ENCODE measurements at places on chromosomes 1 and 21.

DNA sequence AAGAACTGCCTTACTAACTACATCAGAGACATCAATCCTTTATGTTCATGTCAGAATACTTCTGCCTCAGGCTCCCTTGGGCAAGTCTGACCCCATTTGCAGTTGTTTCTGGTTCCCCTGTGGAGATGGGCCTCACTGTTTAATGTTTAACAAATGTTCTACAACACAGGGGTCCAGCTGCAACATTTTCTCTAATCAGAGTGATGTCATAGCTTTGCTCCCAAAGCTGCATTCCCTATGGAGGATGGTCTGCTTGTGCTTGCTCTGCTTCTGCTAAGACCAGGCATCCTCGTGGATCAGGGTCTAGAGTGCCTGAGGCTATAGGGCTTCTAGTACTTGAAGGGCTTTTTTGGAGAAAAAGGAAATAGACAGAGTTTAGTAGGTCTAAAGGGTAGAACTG, 1071.2 kb downstream of the TTLL7 start:
- no peak for DNase-seq

- no peak for DNase-seq
Observed at GRCh38 chr21:44517175-44517899, 22.7 kb downstream of the KRTAP10-1 start.

- no peak for DNase-seq
Observed at GRCh38 chr1:168991667-168992475, 114.6 kb upstream of the ATP1B1 start.

GRCh38 chr1:225642177-225642576, 10.7 kb downstream of the ENAH start:
- DNase-seq: no peak

- no peak for DNase-seq
Observed at GRCh38 chr1:32632829-32633228, 17.5 kb downstream of the ZBTB8OS start.

DNA sequence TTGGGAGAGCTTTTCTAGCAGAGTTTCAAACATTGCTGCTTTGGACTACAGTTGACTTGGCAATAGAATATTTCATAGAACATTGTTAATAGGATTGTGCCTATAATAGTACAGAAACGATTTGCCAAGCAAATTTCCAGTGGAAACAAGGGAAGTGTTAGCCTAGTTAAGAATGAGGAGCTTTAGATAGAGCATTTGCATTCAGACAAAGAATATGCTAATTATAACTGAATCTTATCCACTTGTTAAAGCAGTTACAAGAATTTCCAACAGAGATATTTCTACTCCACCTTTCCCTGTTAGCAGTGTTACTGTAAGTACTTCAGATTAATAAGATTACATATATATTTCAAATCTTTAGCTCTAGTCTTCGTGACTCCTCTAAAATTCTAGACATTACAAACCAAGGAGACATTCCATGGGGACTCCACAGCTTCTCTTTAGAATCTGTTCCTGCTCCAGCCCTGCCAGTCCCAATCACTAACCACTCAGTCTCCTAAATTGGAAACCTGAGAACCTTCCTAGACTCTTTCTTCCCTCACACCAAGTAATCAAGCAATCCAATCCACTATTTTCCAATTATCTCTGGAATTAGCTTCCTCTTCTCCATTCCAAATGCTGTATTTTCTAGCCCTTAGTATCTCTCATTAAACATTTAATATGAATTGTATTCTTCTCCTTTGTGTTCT, 141.8 kb upstream of the PBX1 start:
- DNase-seq: no peak

GRCh38 chr1:151494741-151495281, 16.4 kb upstream of the CGN start:
- DNase-seq: no peak

GRCh38 chr1:44101328-44101727, 17.3 kb upstream of the KLF17 start:
- DNase-seq: no peak

GRCh38 chr1:88149686-88150085, 534.4 kb upstream of the PKN2 start:
- DNase-seq: no peak

GRCh38 chr21:35933466-35933865, 126.9 kb downstream of the SETD4 start:
- no peak for DNase-seq

DNA sequence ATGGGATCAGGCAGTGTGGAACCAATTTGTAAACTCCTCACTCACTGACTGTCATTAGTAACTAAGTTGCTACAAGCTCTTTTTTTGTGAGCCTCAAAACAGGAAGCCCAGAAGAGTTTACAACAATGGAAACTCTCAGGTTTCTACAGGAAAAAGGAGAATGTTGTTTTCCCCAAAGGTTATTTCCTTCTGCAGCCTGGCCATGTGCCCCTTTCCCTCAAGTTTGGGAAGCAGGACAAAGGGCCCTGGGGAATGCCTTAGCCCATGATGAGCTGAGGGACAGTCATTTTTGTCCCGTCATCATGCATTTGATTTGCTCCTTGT, 395.9 kb downstream of the KIF26B start:
- no peak for DNase-seq

- no peak for DNase-seq
Observed at GRCh38 chr1:239368436-239369109, 17.8 kb upstream of the CHRM3 start.

- DNase-seq: no peak
Observed at GRCh38 chr1:179935909-179936496, 18.6 kb upstream of the CEP350 start.

DNA sequence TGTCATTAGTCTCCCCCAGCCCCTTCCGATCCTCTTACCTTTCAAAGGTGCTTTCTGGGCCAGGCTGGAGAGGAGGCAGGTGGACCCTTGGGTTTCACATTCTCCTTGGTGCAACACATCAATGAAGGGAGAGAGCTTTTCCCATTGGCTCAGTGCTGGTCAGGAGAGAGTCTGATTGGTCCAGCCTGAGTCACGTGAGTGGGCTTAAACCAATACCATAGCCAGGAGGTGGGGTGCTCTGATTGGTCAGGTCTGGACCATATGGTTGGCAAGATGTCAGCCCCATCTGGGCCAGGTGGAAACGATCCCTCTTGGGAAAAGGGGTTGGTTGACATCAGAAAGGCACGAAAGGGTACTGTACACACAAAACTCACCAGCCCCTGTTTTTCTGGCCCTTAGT, 44.8 kb upstream of the ABCG1 start:
- DNase-seq: no peak

GRCh38 chr21:30340714-30341573, 3.5 kb upstream of the KRTAP27-1 start:
- peak; percentile 10 for DNase-seq

DNA sequence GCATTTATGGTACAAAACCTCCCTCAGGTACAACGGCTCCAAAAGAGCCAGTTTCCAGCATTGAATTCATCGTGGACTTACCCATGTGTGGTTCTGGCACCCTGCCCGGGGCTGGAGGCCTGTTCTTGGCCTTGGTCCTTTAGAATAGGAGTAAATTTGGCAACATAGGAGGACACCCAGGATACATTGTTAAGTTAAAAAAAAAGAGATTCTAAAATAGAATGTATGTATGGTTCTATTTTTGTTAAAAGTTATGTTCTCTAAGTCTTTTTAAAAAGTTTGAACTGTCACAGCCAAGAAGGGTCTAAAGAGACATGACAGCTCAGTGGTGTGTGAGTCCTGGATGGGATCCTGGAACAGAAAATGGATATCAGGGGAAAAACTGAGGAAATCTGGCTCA, 25.9 kb downstream of the EPHX1 start:
- no peak for DNase-seq

DNA sequence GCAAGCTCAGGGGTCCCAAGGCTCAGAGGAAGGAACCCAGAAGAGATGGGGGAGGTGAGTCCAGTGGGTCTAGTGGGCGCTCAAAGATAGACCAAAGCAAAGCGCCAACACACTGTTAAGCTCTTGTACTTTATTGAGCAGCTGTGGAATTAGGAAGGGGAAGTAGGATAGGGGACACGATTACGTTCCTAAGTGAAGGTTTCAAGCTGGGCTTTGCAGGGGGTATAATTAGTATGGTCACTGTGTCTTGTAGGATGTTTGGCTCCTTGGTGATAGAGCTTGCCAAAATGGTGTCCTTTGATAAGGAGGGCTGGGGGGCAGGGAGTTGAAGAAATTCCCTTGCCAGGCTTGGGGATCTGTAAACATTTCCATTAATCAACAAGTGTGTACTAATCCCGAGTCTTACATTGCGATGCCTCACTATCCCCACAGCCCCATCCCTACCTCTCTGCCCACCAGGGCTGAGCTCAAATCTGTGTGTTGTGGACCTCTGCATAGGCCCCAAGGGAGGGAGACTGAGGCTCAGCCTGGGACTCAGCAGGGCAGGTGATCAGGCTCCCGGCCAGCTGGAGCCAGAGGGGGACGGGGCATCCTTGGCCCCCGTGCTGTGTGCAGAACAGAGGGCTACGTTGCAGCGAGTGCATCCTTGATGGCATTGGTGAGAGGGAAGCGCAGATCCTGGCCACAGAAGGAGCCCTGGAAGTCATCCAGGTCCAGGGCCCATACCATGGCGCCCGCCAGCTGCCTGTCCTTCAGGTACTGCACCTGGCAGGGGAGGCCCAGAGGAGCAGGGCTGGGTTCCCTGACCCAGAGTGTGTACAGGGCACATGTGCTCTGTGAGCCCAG, 3.4 kb upstream of the MYBPH start:
- no peak for DNase-seq

- no peak for DNase-seq
Observed at GRCh38 chr1:30461640-30462039, 261.7 kb downstream of the MATN1 start.

- DNase-seq: no peak
Observed at GRCh38 chr1:165259706-165260428, 96.6 kb downstream of the LMX1A start.

DNA sequence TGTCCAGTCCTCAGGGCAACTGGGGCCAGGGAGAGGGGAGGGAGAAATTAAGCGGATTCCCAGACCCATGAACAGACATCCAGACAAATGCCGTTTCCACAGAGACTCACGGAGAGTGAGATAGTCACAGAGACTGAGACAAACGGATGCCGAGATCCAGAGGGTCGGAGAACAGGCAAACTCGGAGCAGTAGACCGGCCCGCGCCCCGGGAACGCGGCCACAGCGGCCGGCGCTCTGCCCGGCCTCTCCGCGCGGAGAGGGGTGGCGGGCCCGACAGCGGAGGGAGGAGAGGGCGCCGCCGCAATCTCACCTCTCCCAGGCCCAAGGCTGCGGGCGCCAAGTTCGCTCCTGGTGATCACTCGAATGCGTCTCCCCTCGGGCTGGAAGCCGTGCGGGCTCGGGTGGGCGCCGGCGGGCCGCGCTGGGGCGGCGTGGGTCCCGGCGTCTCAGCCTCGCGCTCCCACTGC, 831 bp upstream of the FOXD2 start:
- DNase-seq: no peak

- no peak for DNase-seq
Observed at GRCh38 chr1:15017120-15017519, 136.4 kb upstream of the TMEM51 start.

- DNase-seq: no peak
Observed at GRCh38 chr1:1302006-1302430, 5.7 kb downstream of the ACAP3 start.

DNA sequence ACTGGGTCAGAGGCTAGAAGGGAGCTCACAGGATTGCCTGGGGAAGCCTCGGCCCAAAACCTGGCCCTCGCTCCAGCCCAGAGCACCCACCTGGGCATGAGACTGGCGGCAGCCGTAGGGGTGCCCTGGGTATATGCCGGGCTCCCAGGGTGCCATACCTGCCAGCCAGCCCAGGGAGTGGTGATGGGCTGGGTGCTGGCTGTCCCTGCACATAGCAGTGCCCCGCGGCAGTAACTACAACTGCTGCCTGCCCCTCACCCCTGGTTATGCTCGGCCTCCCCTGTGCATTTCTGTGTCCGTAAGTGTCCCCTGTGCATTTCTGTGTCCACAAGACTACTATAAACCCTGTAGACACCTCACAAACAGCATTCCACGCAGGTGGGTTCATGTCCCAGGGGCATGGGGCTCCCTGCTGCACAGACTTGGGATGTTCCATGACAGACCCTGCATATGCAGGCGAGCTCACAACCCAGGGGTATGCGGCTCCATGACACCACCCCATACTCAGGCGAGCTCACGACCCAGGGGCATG, 5.8 kb upstream of the SPATC1L start:
- DNase-seq: no peak

DNA sequence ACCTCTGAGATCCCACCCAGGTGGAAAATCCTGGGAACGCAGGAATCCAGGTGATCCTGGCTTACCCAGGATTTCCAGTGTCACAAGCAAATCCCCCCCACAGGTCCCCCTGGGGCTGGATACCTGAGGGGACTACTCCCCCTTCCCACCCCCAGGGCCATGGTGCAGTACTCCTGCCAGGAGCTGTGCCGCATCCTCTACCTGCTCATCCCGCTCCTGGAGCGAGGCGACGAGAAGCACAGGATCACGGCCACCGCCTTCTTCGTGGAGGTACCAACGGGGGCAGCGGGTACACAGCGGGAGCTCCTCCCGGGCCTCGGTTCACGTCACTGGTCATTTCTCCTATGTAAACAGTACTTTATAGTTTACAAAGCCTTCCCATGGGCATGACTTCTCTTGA, 20.4 kb upstream of the TTC4 start:
- DNase-seq: no peak

GRCh38 chr1:36884029-36884701, 150.2 kb downstream of the GRIK3 start:
- no peak for DNase-seq

DNA sequence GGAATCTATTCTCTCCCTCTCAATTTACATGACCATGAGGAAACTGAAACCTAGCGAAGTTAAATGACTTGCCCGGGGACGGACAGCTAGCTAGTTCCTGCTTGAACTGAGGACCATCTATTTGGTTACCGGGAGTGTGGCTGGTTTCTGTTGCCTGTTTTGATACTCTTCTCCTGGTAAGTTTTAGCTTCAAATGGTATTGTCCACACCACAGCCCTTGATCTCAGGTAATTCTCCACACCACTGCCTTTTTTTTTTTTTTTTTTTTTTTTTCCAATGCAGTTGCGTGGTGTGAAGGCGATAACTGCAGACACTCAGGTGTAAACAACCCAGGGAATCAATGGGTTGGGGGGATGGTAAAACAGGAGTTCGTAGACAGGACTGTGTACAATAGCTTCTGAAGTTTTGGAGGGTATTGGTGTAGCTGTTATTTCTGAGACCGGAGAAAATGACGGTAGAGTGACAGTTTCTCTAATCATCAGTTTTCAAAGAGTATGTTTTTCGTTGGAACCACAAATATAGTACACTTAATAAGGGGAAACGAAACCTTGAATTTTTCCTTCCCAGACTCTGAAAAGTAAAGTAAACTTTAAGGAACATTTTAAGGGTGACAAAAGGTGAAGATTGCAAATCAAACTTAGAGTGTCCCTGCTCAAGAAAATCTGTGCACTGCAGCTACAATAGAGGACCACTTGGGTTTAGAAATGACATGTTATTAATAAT, 125.3 kb upstream of the CACYBP start:
- DNase-seq: no peak

DNA sequence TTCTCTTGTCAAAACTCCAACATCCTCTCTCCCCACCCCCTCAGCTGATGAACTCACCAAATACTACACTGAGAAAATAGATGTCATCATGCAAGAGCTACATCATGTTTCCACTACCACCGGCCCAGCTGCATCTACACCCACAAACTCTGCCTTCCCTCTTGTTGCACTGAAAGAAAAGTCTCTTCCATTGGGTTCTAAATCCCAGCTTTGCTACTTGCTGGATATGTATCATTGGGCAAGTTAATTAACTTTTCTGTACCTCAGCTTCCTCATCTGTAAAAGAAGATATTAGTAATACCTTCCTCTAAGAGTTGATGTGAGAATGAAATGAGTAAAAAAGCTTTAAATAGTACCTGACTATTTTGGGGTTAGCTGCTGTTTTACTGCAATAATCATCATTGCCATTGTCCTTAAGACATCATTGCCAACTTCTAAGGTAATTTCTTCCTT, 108.6 kb downstream of the OLFML2B start:
- DNase-seq: peak; percentile 30

GRCh38 chr1:175361476-175361875, 168.9 kb upstream of the KIAA0040 start:
- DNase-seq: no peak

All from activated CD4-positive, alpha-beta T cell treated with anti-CD3 and anti-CD28 coated beads for 24 hours (primary cell).